ENCODE measurements at places on chromosomes 4 and X.

DNA sequence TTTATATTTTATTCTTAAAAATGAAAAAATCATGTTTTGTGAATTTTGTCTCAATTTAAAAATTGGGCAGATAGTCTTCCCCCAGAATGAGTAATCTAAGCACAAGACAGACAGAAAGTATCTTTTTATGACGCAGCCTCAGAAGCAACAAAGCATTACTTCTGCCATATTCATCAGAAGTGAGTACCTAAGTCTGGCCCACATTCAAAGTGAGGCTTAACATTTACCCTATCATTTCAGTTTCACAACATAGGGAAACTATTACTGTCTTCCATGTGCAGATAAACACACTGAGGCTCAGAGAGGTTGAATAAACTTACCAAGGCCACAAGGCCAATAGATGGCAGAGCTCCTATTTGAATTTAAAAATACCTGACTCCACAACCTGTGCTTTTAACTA, 4.4 kb upstream of the PRDX4 start:
- no peak for DNase-seq

- DNase-seq, result no peak
These were observed 57.4 kb downstream of the PJA1 start for GRCh38 chrX:69107747-69108401.

GRCh38 chr4:84529169-84529751, 30.2 kb upstream of the NKX6-1 start:
- no peak for DNase-seq

DNA sequence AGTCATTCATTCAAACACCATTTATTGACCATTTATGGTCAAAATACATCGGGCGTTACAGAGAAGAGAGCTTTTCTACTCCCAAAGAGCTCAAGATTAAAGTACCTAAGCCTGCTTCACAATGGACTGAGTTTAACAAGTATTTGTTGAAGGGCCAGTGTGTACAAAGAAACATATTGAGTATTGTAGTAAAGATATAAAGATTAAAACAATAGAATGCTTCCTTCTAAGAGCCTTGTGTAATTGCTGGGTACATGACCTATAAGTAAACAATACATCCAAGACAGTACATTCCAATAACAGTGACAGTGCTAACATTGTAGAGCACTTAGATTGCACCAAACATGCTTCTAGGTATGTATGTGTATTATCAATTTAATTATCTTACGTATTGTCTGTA, 695.5 kb downstream of the PCDH7 start:
- no peak for DNase-seq

- no peak for DNase-seq
These were observed 237.2 kb downstream of the ASMT start for GRCh38 chrX:1852082-1852481.

GRCh38 chr4:154364066-154364845, 127.3 kb downstream of the DCHS2 start:
- no peak for DNase-seq

DNA sequence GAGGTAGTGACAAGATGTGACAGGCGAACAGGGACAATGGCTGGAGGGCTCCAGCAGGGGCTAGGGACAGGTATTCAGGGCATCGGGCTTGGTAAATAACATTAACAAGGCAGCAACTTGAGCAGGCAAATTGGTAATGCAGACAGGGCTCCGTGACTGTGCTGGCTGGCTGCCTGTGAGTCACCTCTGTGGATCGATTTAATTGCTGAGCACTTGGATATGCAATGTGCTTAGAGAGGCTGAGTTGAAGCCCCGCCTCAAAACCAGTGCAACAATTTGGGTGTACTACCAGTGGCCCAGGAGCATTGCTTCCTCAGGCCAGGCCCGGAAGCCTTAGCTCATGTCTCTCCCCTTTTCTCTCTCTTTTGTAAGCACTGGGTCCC, 19.5 kb downstream of the CNGA2 start:
- DNase-seq, result no peak

DNA sequence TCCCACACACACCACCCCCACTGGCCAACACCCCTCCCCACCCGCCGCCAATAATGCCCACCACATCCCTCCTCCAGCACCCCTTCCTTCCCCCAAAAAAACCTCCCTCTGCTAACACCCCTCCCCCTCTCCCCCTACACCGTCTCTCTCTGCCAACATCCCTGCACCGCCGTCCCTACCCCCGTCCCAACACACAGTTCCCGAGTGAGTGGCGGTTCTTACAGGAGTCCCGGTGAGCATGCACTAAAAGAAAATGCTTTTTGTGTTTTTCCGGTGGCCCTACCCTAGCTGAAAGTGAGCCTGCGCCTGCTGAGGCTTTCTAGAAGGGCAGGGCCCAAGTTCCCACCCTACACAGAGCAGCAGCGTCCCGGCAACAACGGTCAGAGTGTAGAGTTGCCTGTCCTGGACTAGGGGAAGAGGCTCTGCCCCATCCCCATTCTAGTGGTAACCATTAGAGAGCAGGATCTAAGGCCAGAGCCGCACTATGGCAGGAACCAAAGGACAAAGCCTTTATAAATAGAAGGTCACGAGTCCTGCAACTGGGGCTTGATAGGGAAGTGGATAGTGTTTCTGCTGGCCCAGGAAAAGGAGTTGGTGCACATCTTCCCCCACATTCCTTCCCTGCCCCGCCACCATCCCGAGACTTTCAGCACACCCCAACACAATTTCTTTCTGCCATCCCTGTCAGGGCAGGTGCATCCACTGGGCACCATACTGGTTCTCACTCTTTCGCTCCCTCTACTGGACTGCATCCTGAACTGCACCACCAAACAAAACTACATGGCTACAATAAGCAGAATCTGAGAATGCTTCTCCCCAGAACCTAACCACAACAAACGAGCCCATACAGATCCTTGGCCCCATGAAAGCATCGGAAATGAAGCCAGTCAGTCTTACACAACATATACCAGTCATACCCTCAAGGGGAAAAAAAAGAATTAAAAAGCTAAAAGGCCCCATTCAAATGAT, 78.1 kb upstream of the PAGE3 start:
- DNase-seq, result peak; percentile 39

DNA sequence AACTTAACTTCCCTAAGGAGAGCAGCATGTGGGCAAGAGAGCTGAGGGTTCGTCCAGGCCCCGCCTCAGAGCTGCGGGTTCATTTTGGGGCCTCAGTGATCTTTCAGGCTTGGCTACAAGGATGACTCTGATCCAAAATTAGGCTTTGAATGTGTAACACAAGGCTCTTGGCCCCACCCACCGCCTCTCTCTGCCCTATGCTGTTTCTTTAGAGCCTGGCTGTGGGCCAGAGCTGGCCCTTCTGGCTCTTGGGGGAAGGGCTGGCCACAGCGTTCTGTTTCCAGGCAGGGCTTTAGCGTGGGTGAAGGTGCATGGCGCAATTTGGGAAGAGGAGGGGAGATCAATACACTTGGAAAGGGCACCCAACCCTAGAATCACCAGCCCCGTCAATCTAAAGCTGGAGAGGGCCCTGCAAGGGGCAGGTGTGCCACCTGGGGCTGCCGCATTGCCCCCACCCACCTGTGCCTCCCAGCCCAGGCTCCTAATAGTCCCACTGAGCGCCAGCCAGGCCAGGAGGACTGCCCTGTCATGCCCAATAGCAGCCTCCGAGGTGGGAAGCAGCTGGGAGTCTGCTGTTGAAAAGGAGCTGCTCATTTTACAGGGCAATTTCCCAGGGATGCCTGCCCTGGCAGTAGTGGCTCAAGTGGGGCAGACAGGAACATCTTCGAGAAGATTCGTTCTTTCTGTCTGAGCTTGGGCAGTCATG, 84.5 kb upstream of the MAML3 start:
- DNase-seq, result no peak

DNA sequence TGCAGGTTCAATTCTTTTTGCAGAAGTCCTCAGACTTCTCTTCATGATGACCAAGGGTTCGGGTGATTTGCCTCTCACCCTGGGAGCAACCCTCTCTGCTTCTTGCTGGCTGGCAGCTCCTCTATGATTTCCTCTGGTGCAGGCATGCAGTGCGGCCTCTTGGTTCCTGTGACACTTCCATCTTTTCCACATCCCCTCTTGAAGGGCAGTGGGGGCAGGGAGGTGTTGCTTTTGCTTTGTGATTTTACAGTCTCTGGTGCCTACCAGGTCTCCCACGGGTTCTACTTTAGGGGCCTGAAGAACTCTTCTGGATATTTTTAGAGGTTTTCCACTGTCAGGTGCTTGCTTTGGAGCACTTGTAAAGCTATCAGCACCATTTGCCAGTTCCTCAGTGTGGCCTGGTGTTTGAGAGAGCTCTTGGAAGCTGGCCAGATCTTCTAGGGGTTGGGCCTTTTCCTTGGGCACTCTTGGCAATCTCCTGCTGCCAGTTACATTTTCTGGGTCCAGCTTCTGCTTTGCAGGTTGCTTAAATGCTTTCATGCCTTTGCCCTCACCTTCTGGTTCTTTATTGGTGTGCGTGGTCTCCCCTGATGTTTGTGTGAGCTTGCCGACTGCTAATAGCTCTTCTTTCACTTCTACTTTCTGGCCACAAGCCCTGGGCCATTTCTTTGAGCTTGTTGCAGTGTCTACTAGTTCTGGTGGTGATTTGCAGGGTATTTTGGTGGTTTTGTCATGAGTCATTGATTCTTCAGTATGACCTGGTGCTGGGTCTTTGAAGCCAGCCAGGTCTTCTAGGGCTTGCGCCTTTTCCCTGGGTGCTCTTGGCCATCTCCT, 11.5 kb upstream of the CHST7 start:
- no peak for DNase-seq

GRCh38 chr4:28287831-28288233, 1427.2 kb downstream of the STIM2 start:
- no peak for DNase-seq

GRCh38 chr4:17712166-17712565, 69.3 kb downstream of the FAM184B start:
- DNase-seq, result no peak

DNA sequence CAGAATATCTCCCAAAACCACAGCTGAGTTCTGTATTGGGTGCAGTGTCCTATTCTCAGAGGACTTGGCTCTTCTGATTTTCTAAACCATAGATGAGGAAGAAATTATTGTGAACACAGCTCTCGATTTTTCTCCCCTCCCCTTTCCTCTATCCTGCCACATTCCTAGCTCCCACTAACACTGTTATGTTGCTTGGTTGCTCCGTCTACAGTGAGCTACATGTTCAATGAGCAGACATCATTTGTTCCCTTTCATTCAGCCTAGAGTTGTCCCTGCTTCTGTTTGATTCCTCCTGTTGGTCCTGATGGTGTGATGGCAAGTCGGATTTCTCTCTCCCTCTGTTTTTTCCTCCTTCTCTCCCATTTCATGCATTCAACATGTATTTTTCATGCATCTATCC, 65.9 kb downstream of the DIPK2B start:
- no peak for DNase-seq

DNA sequence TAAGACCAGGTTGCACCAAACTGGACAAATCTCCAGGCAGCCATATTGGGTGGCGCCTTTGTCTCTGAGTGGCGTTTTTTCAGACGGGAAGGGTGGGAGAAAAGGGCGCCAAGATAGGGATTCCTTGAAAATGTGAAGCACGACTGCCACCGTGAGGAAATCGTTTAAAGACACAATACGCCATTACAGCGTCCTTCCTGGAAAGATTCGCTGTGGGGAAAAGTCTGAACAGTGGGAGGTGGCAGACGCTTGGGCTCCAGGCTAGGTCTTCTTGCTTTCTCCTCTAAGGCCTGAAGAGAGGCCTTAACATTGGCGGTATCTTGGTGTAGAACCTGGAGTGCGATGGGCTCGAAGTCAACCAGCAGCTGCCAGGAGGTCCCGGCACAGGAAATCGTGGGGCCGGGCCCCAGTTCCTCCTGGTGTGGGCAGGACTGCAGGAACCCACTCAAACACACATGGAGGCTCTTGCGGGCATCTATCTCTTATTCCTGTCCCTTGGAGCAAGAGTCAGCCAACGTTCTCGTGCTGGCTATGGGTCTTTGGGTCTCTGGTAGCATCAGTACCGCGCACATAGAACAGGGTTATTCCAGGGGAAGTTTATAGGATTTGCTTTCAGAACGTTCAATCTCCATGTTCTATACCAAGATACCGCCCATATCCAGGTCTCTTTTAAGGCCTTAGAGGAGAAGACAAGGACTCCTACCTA, 208.8 kb downstream of the OR13H1 start:
- DNase-seq, result peak; percentile 73

- no peak for DNase-seq
These were observed 32.0 kb upstream of the STS start for GRCh38 chrX:7115557-7115956.

- no peak for DNase-seq
These were observed 279.0 kb upstream of the GK2 start for GRCh38 chr4:79687006-79687405.

DNA sequence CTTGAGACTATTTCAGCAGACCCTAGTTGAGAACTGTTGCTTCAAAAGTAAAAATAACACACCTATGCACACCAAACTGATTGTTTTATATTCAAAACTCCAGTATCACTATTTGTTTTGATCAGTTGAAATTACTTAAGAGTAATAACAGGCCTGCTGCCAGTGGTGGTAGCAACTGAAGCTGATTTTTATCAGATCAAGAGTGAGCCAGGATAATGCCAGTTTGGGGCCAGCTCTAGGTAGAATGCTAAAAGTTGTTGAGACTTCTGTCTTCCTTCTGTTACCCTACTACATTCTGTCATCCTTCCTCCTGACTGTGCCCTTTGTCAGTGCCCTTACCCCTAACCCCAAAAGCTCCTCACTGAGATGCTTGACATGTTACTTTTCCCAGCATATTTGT, 228.7 kb upstream of the SPRY1 start:
- DNase-seq, result no peak

- no peak for DNase-seq
These were observed 13.3 kb upstream of the TBC1D19 start for GRCh38 chr4:26570596-26570995.

DNA sequence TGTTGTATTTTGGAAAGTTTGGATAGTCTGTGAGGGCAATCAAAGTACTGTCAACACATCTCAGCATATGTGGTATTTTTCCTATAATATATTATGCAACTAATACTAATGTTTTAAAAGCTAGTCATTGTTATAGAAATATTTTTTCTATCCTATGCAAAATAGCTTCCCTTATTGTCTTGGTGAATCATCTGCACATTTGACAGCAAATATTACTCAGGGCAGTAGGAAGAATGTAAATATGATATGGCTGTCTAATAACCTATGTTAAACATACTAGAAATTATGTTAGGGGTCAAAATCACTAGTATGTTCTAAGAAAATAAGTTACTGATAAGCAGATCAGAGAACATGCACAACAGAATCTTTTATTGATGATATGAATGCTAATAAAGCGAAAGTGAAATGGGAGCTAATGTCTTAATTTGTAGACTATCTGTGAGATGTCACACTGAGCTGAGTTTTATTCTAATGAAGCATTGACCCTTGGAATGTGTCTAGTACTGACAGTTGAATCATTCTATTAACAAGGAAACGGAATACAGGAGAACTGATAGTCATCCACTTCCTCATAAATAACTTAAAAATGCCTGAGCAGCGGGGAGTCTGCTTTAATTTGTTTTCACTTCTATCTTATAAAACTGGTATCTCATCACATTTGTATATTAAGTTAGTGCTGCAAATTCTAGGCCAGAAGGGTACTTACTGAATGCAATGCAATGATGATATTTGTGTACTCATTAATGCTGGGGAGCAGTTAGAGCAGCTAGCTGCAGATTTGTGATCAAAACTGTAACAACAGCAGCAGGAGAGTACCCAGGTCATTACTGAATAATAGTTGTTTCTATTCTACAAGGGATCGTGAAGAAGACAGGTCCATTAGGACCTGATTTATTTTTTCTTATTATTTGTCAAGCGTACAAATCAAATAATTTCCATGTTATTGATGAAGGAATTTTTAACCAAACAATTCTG, 440.3 kb upstream of the AADAT start:
- DNase-seq, result no peak
